ENCODE measurements at places on chromosomes 12 and 14.

- DNase-seq = no peak
These were observed 3.5 kb upstream of the CEP128 start for GRCh38 chr14:80944861-80945617.

GRCh38 chr12:128316973-128317526 lies 50.1 kb downstream of the TMEM132C start:
- DNase-seq = no peak

DNA sequence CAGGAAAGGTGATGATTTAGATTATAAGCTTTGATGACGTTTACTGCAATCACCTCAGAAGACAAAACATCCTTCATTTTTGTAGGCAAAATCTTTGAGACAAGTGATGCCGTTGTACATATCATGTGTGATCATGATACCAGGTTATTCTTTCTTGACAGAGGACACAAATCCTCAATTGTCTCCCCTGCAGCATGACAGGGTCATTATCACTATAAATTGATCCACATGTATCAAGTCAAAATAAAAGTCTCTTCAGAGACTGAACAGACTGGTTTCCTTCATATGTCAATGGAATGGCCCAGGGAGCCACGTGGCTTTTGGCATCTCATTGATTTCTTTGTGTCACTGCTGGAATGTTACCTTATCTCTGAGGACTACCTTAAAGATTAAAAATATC lies 995.7 kb downstream of the FLRT2 start:
- DNase-seq = no peak

- no peak for DNase-seq
These were observed 7.4 kb upstream of the DLGAP5 start for GRCh38 chr14:55198749-55199148.

GRCh38 chr12:25940886-25941285 lies 17.6 kb upstream of the RASSF8 start:
- DNase-seq = peak; percentile 36

- DNase-seq = no peak
These were observed 1.5 kb downstream of the KIF21A start for GRCh38 chr12:39441189-39441962.

DNA sequence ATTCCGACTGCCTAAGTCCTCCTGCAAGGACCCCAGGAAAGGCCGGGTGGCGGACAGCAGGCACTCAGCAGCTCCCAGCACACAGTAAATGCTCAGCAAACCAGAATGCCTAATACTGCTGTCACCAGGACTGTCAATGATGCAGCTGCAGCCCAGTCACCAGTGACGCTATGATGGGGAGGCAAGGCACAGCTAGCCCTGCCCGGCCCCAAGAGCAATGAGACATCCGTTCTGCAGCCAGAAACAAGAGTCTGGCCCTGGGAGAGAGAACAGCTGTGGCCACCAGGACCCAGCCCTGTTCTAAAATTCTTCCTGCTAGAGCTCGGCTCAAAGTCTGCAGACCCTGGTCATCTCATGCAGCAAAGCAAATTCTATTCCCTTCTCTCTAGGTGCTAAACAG lies 69.8 kb downstream of the NCOR2 start:
- DNase-seq = no peak

DNA sequence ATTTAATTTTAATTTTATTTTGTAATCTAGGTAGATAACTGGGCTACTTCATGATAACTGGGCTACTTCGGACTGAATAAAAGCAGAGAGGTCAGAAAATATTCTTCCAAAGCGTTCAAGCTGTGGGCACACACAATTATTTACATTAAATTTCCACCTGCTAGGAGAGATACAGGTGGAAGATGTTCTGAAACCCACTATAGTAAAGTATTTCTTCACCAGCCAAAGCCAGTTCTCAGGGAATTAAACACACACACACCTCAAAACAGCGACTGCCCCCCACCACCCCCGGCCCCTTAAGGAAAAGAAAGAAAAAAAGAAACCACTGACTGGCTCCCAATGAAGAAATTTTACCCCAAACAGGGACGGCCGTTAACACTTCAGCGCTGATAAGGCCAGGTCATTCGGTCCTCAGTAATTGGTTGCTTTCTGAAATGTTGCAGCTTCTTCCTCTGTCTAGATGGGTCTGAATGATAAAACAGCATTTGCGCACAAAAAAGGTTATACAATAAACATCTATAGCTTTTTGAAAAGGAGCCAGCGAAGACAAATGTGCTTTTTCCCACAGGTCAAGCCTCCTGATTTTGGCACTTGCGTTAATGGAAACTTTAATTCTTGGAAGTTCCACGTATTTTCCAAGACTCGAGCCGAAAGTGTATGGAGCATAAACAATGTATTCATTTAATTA lies 771 bp upstream of the KCNJ8 start:
- no peak for DNase-seq
